Cortex of kidney (tissue), 1 donor: ENCODE measurements at places on chromosomes 11 and 22.

- DNase-seq = no peak
Observed at GRCh38 chr11:42812960-42813359, 498.8 kb upstream of the API5 start.

DNA sequence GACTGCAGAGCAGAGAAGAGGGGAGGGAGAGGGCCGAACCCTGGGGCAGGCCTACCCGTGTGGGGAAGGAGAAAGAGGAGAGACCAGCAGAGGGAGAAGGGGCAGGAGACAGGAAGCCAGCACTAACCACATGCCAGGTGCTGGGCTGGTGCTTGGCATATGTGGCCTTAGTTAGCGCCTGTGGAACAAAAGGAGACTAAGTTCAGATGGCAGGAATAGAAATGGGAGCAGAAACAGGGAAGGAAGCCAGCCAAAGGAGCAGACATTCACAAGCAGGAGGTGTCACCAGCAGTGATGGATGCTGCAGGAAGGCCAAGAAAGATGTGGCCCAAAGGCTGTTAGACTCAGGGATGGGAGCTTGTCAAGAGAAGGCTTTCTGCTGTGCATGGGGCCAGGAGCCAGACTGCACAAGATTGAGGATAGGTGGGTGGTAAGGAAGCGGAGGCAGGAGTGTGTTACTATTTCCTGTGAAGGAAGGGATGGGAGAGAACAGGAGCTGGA is 26.7 kb downstream of the TREH start:
- no peak for DNase-seq

DNA sequence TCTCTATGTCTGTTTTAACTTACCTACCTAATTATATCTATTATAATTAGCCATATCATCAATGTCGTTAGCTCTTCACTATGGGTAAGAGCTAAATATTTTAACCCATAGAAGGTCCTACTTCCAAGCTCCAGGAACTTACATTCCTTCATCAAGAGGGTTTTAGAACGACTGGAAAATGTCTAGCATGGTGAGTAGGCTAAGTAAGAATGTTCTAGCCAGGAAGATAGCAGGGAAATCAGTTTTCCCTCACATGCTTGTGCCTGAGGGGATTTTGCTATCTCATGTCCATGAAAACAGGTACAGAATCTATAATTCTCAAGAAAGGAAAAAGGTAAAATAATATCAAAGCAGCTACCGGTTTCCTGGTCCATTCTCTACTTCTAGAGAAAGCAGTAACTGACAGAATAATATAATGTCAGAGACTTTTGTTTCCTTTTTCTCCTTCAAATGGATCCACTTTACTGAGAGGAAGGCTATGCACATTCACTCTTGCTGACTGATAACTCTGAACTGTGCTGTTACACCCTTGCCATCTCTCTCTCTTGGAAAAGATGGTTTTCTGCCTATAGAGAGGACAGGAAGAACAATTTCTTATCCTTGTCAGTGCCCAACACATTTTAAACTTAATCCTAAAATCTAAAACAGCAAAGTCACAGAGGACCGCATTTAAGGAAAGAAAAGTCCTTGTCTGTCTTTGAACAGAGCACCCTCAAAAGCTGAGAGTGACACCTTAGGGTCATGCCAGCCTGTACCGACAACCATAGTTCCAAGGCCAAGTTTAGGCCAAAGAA is 67.0 kb downstream of the MAML2 start:
- DNase-seq = no peak

- no peak for DNase-seq
Observed at GRCh38 chr11:14539982-14540421, 19.8 kb upstream of the PSMA1 start.

DNA sequence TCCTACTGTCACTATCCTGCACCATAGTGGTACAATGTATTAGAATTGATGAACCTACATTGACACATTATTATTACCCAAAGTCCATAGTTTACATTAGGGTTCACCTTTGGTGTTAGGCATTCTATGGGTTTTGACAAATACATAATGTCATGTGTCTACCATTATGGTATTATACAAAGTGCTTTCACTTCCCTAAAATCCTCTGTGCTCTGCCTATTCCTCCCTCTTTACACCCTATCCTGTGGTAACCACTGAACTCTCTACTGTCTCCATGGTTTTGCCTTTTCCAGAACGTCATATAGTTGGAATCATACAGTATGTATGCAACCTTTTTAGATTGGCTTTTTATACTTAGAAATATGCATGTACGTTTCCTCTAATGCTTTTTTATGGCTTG is 51.5 kb downstream of the CCDC15 start:
- DNase-seq = no peak

DNA sequence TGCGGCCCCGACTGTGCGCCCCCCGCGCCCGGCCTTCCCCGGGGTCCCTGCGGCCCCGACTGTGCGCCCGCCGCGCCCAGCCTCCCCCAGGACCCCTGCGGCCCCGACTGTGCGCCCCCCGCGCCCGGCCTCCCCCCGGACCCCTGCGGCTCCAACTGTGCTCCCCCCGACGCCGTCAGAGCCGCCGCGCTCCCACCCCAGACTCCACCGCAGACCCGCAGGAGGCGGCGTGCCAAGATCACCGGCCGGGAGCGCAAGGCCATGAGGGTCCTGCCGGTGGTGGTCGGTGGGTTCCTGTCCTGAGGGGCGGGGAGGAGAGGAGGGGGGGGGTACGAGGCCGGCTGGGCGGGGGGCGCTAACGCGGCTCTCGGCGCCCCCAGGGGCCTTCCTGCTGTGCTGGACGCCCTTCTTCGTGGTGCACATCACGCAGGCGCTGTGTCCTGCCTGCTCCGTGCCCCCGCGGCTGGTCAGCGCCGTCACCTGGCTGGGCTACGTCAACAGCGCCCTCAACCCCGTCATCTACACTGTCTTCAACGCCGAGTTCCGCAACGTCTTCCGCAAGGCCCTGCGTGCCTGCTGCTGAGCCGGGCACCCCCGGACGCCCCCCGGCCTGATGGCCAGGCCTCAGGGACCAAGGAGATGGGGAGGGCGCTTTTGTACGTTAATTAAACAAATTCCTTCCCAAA is 3.1 kb downstream of the DRD4 start:
- no peak for DNase-seq

GRCh38 chr11:46901156-46901555 is 17.2 kb downstream of the LRP4 start:
- DNase-seq = no peak

DNA sequence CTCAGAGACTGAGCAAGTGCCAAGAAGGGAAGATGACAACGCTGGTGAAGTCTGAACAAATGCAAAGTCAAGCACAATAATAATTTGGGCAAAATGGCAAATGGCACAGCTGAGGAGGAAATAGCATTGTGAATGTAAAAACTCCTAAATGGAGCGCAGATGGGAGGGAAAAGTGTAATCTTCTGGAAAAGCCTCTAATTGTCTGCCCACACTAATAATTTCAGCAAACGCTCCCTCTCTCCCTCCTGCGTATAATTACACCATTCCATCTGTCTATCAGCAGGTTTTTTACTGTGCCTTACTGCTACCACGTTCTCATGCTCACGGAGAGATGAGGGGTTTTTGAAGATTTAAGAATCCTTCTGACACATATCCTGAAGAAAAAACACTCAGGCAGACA is 302.6 kb downstream of the KIRREL3 start:
- no peak for DNase-seq

GRCh38 chr11:109972181-109972715 is 120.9 kb upstream of the ZC3H12C start:
- DNase-seq = no peak

- DNase-seq = no peak
Observed at GRCh38 chr11:113072237-113072858, 111.1 kb downstream of the NCAM1 start.

DNA sequence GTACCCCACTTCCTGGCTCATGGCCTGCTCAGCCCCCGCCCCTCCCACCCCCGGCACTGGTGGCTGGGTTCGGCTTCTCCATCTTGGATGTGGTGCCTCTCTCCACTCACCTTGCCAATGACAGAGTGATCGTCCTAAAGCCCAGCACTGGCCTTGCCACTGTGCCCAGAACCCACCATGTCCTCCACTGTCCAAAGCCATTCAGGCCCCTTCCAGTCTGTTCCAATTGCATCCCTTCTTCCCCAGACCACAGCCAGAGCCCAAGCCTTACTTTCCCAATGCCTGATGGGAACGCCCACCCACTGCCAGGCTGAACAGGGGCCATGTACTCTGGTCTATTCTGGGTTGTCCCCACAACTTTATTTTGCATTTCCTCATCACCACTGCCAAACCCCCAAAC is 625.8 kb upstream of the B3GAT1 start:
- no peak for DNase-seq

GRCh38 chr11:119396835-119397234 is 15.3 kb upstream of the USP2 start:
- no peak for DNase-seq

DNA sequence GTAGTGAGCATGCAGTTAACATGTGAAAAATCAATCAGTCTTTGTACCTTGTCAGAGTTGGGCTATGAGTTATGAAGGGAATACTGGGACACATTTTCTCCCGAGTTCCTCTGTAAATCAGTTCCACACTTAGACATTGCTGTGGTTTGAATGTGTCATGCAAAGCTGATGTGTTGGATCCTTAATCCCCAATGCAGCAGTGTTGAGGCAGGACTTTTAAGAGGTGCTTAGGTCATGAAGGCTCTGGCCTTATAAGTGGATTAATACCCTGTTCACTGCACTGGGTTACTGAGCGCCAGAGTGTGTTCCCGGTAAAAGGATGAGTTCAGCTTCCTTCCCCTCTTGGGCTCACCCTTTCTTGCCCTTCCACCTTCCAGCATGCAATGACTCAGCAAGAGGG is 742.1 kb upstream of the TENM4 start:
- DNase-seq = no peak

DNA sequence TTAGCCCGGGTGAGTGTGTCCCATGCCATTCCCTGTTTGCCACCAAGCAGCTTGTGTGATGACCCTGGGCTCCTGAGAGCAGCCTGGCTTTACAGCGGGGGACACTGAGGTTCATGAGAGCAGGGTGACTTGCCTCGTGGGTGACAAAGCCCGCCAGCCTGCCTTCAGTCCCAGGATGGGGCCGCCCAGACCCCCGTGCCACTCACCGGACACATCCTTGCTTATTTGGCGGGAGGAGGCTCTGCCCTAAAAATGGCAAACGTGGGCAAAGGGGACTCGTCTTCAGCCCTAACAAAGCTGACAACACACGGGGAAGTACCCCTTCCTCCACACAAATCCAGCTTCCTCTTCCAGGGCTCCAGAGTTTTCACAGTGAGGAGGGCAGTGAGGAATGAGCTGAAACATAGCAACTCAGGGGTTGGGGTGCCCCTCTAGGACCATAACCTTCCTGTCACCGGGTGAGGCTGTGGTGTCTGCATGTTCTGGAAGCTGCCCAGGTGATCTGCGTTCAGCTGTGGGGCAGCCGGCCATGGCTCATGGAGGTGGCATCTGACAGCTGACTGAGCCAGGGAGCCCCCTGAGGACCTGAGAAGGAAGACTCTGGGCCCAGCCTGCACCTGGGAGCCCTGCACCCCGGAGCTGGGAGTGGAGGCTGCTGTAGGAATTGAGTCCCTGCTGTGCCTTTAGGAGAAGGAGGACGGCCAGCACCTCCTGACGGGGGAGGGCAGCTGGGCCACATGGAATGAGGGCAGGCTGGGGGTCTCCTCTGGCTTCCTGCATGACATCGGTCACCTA is 16.7 kb downstream of the RIBC2 start:
- DNase-seq = no peak

DNA sequence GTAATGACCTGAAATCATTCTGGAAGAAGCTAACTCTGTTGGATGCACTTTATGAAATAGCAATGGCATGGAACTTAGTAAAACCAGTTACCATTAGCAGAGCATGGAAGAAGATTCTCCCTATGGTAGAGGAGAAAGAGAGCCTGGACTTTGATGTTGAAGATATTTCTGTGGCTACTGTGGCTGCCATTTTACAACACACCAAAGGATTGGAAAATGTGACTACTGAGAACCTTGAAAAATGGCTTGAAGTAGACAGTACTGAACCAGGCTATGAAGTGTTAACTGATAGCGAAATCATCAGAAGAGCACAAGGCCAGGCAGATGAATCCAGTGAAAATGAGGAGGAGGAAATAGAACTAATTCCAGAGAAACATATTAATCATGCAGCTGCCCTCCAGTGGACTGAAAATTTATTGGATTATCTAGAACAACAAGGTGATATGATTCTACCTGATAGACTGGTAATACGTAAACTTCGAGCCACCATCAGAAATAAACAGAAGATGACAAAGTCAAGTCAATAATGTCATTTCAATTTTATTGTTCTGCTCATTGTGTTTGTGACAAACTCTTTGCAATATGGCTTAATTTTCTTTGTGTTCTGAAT is 2.0 kb downstream of the JRKL start:
- DNase-seq = no peak

DNA sequence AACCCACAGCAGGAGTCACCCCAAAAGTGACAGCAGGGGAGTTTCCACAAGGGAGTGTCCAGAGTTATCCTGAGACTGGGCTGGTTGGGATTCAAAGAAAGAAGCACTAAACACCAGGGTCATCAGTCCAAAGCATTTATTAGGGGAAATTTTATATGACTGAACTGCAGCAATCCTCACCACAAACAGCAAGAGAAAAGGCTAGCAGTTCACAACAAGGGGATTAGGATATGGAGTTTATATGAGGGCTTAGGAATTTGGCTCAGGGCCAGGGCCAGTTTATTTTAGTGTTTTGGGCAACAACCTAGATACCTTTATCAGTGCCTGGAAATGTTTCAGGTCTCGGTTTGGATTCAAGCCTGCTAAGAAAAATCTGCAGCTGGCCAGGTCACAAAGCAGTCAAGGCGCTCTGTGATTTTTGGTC is 4.6 kb upstream of the TMEM126A start:
- DNase-seq = no peak

DNA sequence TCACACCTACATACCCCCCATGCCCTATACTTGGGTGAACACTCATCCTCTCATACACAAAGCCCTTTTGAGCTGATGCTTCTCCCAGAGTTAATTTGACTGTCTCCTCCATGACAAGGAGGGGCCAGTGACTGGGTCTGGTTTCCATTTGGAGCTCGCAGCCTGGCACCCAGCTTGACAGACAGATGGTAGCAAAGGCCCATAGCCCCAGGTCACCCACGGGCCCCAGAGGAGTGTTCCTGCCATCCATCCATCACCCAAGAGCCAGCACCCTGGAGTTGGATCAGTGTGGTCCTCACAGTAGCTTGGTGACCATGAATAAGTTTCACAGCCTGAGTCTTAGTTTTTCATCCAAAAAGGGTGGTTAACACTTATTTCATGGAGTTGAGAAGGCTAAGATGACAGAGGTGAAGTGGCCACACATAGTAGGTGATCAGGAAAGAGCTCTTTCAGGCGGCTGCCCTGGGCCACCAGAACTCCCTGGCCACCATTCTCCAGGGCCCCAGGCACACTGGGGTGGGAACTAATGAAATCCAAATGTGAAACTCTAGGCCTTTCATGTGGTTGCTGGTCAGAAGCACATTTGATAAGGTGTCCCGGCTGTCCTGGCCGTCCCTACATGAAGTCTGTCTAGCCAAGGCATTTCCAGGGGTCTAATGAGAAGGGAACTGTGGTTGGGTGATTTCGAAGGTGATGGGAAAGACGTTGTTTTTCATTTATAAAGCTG is 42.4 kb downstream of the LIF start:
- DNase-seq = no peak

- DNase-seq = no peak
Observed at GRCh38 chr22:27867085-27867952, 51.7 kb downstream of the PITPNB start.

GRCh38 chr22:44090571-44090905 is 66.4 kb downstream of the PARVB start:
- DNase-seq = no peak

- no peak for DNase-seq
Observed at GRCh38 chr11:61983419-61983818, 16.0 kb upstream of the FTH1 start.
